Stimulated activated CD4-positive, alpha-beta T cell treated with anti-CD3 and anti-CD28 coated beads, Interleukin-4, amount 100 ng/mL, for 48 hours (primary cell): ENCODE measurements at places on chromosomes 6 and 20.

GRCh38 chr6:54681987-54682386 lies 164.6 kb upstream of the FAM83B start:
- DNase-seq, result no peak

DNA sequence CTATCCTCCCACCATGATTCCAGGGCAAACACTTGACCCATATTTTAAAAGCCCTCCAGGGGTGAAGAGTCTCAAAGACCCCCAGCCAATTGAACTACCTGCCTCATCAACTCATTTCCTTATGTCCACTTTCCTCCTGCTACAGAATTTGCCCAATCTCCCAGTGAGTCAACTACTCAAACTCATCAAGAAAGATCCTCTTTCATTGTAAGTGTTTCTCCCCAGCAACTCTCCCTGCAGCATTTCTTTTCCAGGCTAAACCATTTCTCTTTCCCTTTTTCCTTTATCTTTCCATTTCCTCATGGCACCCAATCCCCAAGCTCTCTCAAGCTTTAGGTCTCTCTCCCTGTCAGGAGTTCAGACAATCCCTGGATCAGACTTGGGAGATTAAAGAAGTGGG lies 1.5 kb downstream of the DLK2 start:
- no peak for DNase-seq

DNA sequence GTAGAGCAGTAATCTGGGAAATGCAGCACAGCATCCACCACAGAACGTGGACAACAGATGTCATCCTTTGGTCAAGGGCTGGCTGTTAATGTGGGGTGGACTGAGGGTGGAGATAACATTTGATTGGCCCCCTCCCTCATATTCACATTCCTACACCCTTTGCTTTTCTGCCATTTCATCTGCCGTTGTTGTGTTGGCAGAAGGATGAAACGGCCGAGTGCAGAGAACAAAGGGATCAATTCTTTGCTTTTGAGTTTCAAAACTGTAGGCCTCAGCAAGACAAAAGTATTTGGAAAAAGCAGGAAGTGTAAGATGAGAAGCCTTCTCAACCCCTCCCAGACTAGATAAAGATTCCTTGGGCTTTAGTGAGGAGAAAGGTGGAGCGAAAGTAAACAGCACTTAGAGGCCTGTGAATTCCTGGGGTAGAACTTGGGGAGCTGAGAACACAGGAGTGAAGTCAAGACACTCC lies 74.2 kb upstream of the PHIP start:
- no peak for DNase-seq

DNA sequence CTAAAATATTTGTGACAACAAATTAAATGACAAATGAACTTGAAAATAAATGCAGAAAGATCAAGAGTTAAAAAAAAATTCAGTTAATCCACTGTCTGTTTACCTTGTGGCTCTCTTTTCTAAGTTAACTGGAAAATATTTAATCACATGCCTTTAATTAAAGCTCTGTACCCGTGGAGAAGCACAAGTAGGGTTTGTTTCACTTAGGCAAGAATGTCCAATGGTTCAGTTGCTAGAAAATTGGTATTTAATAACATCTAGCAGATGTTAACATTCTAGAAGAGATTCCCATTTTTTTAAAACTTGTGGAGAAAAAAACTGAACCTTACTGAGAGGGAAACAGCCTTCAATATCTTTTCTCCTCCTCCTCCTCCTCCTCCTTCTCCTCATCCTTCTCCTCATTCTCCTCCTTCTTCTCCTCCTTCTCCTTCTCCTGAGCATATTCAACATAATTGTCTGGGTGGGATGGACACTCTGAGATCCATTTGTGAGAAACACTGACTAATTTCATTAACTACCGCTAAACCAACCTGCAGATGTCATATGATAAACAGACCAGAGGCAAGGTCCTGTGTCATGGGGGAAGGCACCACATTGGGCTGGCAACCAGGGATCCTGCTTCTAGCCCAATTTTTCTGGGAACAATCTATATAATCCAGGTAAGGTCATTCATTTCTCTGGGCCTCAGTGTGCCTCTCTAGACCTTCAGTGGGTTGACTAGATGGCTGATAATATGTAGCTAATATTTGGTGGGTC lies 44.1 kb upstream of the AKIRIN2 start:
- no peak for DNase-seq

DNA sequence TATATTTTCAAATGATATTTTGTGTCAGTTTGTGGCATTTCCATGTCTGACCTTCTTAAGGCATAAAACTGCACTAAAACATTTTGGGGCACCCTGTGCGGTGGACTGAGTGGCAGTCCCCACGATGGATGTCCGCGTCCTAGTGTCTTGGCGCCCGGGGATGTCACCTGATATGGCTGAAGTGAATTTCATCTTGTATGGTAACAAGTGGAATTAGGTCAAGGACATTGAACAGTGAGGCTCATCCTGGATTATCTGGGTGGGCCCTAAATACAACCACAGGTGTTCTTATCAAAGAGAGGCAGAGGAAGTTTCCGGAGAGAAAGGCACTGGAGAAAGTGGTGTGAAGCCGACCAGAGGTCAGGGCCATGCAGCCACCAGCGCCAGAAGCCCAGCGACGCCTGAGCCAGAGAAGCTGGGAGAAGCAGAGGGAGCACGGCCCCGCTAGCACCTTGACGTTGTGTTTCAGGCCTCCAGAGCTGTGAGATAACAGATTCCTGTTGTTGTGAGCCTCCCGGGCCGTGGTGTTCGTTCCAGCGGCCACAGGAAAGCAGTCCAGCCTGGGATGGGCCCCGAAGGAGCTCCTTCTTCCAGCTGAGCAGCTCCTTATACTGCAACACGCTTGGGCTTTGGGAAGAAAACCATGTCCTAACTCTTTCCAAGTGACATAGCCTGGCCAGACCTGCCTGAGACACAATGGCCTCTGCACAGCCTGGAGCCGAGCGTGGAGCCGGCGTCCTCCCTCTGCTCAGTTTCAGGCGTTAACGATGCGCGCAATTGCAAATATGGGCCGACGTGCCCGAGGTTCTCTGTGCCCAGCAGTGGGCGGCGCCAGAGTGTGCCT lies 22.5 kb downstream of the THBS2 start:
- no peak for DNase-seq

DNA sequence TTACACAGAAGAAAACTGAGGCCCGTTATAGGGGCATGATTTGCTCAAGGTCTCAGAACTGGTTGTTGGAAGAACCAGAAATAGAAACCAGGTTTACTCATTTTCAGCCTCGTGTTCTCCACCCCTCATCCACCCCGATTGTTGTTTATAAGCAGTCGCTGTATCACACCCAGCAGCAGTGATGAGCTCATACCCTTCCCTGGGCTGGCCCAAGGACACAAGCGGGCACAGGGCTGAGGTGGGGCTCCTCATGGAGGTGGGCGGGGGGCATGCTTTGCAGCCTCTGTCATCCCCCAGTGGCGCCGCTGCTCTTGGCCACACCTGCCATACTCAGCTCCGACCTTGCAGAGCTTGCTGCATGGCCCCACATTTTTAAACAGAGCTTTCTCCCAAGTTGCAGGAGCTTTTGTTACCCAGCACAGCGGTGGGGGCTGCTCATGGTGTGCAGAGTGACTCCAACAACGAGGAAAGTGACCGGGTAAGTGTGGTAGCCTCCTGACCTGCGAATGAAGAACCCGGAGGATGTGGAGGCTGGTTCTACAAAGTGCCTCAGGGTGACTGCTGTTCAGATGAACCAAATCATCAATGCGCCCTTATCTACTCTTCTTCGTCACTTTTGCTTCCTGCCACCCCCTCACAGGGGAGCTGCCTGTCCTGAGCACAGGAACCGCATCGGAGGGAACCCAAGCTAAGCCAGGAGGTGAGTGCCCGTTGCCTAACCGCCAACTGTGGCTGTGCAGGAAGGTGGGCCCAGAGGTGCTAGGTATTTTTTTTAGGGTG lies 43.6 kb upstream of the NKX2-2 start:
- DNase-seq, result peak; percentile 21

DNA sequence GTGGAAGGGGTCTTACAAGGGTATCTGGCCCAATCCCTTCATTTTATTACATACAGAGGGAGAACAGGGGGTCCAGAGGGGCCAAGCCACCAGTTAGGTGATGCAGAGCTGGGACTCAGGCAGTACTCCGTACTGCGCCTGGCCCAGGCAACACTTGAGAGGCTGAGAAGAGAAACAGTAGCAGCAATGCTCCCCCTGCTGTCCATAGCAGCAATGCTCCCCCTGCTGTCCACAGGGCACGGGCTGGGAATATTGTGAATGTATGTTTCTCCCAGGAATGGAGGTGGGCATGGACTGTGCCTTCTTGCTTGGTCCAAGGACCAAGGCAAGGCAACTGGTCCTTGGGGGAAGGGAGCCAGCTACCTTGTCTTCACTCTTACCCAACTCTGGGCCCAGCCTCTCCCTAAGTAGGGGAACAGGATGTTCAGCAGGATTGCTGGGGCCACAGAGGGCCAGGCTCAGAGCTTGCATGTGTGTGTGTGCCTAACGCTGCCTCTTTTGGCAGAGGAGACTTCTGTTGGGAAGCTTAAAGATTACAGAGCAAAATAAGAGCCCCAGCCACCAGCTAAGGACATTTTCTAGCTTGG lies 14.8 kb upstream of the FAM83C start:
- peak; percentile 20 for DNase-seq

GRCh38 chr20:4962241-4962855 lies 39.0 kb downstream of the SLC23A2 start:
- no peak for DNase-seq

- no peak for DNase-seq
Observed at GRCh38 chr6:20056350-20056992, 155.8 kb downstream of the MBOAT1 start.

DNA sequence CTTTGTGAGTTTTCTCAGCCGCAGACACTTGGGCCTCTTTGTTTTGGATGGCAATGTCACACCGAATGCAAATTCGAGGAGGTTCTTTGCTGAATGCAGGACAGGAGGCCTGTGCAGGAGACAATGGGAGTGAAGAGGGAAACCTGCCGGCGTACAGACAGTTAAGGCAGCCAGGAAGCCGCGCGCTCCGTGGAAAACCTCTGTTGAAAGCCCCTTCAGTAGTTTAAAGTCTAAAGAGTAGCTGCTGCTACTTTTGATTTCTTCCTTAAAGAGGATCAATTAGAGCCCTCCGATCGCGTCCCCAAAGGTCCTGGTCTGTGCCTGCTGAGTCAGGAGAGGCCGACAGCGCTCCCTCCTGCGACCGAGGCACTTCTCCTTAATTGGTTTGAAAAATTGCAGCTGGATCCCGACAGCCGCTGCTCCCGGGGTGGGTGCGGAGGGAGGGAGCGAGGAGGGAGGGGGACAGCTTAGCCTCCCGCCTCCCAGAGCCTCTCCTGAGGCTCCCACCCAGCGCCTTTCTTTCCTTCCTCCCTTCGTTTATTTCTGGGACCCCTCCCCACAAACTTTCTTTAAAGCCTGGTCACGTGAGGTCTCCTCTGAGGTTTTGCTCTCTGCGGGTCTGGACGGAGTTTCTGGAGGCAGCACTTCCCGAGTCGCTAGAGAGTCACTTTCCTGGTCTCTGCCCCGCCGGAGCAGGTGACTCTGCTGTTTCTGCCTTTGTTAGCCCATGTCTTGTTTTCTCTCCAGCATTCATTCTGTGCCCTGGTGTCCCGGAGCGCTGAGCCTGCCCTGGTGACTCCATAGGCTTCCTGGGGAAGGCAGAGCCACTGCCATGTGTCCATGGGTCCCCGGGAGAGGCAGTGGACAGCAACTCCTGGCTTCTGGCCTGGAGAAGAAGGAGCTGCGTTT lies 22.3 kb upstream of the RPP40 start:
- no peak for DNase-seq
